ENCODE measurements at places on chromosomes 4 and X. TPM values are rescaled to one million over a fixed set of nuclear protein-coding genes. Genes with fewer than 3 reads are reported as not detected.

TKTL2 gene
- total RNA-seq: not detected

BEND4 gene
- not detected for total RNA-seq

SLC2A9 gene
- total RNA-seq: 12.4 TPM

CENPE gene
- 0.31 TPM for total RNA-seq

TENT5D gene
- total RNA-seq: not detected

NAA11 gene
- total RNA-seq: not detected

Measured in left cardiac atrium (tissue), 4 donors.